ENCODE measurements at places on chromosomes 16 and 17.

GRCh38 chr17:16870253-16871245, 101.4 kb downstream of the TNFRSF13B start:
- no peak for DNase-seq

DNA sequence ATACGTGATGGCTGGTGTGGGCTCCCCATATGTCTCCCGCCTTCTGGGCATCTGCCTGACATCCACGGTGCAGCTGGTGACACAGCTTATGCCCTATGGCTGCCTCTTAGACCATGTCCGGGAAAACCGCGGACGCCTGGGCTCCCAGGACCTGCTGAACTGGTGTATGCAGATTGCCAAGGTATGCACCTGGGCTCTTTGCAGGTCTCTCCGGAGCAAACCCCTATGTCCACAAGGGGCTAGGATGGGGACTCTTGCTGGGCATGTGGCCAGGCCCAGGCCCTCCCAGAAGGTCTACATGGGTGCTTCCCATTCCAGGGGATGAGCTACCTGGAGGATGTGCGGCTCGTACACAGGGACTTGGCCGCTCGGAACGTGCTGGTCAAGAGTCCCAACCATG, 5.6 kb downstream of the MIEN1 start:
- no peak for DNase-seq

DNA sequence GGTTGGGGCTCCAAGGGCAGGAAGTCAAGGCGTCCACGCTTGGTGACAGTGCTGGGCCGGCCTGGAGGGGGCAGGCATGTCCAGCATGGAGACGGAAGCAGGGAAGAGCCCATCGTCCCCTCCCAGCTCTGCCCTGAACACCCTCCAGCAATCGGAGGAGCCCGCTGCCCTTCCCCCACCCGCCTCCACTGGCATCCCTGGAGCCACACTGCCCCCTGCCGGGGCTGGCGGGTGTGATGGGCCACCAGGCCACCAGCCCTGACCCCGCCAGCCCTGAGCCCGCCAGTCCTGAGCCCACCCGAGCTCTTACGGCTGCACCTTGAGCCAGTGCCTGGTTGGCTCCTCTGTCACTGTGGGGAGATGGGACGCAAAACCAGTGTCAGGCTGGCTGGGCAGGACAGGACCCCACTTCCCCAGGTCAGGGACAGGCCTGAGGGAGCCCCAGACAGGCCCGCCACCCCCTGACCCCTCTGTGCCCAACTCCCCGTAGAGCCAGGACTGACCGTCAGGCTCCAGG, 4.1 kb upstream of the CDH15 start:
- DNase-seq: peak; percentile 78

GRCh38 chr17:6437466-6437865, 2.5 kb upstream of the AIPL1 start:
- DNase-seq: no peak

DNA sequence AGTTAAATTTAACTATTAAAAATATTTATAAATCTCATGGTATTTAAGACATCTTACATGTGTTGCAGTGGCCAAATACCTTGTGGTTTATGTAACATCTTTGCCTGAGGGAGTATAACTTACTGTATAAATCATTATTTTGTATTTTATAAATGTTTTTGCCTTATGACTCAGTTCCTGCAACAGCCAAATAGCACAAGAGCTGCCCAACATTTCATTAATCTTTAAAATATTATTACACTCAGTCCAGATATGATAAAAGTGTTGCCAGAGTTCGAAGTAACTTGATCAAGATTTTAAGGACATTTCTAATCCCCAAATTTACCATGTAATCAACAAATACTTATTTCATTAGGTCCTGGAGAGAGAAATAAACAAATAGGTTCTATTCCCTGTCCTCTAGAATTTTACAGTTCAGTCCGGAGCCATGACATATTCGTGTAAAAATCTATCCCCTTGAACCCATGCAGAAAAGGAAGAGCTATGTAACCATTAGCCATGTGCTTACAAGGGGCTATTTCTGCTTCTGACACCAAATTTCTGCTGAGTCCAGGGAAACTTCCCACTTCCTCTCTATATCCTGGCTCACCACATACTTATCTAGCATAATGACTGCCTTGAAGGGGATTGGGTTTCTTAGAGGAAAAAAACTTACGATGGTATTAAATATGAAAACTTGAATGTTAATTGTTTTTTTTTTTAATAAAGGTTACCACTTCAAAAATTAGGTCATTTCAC, 44.0 kb downstream of the IRX6 start:
- DNase-seq: no peak

- DNase-seq: no peak
Observed at GRCh38 chr16:15644267-15644961, 1.5 kb upstream of the MARF1 start.
